ENCODE measurements at places on chromosomes 4 and X.

GRCh38 chr4:151933122-151933827, 172.5 kb upstream of the GATB start:
- DNase-seq = no peak

DNA sequence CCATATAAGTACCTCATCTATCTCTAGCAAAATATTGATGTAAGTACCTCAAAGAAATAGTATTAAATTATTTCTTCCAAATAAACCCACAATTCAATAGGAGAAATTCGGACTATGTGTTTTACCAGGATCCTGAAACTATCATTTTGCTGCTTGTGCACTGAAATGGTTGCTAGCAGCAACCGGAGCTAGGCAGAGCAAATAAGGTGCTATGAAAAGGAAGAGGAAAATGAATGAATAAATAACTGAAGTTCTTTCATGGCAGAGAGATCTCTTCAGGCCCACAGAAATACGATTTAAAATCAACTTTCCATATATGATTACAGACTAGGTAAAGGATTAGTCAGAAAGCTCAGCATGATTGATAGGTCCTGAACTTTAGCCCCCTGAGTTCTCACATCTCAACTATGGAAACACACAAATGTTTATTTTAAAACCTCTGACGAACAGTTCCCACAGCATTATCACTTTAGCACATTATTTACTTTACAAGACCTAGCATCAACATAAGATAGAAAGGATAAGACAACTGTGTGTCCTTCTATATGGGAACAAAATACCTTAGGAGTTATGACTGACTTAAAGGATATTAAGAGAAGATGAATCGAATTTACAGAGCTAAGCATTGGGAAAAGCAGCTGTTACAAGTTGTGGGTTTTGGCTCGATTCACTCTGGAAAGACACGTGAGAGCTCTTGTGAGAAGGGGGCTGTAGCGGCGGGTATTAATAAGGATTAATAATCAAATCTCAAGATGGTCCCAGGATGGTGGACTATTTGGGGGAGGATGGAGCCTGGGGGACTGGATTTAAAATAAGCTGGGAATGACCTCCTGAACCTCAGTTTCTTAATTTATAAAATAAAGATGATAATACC, 104.3 kb downstream of the CORIN start:
- no peak for DNase-seq

DNA sequence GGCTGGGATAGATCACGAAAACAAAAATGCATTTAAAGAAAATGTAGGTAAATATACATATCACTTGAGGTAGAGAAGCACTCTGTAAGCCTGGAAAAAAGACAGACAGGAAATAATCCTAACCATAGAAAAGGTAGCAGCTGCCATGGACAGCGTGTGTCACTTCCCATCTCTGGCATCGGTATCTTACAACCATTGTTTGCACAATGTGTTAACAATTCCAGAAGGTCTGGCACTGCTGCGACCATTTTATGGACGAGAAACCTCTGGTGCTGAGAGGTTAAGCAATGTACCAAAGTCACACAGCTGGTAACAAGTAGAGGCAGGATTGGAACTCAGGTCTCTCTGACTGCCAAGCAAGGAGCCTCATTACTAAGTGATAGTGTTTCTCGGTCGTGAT, 1.7 kb upstream of the MTNR1A start:
- DNase-seq = no peak

DNA sequence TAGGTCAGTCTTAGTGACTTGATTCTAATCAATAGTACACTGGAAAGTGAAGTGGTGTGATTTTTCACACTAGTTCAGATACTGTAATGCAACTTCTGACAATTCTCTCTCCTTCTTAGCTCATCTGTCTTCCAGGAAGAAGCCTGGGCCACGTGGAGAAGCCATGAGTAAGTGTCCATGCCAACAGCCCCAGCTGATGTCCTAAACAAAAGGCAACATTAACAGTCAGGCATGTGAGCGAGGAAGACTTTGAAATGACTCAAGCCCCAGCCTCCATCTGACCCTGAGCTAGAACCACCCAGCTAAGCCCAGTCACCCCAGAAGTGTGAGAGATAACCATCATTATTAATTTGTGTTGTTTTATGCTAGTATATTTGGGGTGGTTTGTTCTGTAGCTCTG, 115.7 kb upstream of the MAGEB16 start:
- DNase-seq = no peak

GRCh38 chrX:46737041-46737440, 21.9 kb downstream of the SLC9A7 start:
- no peak for DNase-seq

- no peak for DNase-seq
These were observed 219.6 kb downstream of the DKK2 start for GRCh38 chr4:106816496-106816895.

DNA sequence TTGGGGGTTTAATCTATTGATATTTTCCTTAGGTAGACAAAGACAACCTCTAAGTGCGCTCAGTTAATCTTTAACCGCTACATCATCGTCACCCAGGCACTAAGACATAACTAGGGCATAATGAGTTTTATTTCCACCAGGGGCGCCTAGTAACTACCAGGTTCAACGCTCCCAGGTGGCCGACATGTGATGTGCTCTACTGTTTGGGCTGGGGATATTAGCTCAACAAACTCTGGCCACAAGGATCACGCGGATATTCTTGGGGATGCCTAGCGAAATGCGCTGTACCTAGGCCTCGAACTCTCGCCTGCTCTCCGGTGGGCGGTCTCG, 915 bp upstream of the RAB33B start:
- no peak for DNase-seq

DNA sequence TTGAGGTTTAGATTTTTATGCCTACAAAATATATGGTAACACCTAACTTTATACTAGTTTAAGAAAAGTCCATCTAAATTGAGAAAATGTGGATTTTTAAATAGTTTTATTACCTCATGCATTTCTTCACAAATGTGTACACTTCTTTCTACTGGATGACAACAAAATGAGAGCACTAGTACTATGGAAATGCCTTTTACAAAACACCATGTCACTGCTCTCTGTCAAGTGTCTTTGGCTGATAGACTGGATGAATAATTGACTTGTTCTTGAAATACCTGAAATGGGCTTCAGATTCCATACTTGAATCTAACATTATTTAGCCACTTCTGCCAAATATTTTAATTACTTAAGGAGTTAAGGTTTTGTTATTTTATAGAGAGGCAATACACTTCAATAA, 49.5 kb downstream of the AMELX start:
- no peak for DNase-seq

GRCh38 chrX:81286075-81286474, 84.2 kb downstream of the SH3BGRL start:
- DNase-seq = no peak

Data from suprapubic skin (tissue), 4 donors.